Stimulated activated CD8-positive, alpha-beta memory T cell treated with anti-CD3 and anti-CD28 coated beads, Interleukin-12 subunit alpha, Interleukin-12 subunit beta, amount 100 ng/mL, for 1 hour (primary cell): ENCODE measurements at places on chromosomes 4 and X.
A peak's percentile ranks its signal among the peaks of the same experiment; 100 is the strongest.

DNA sequence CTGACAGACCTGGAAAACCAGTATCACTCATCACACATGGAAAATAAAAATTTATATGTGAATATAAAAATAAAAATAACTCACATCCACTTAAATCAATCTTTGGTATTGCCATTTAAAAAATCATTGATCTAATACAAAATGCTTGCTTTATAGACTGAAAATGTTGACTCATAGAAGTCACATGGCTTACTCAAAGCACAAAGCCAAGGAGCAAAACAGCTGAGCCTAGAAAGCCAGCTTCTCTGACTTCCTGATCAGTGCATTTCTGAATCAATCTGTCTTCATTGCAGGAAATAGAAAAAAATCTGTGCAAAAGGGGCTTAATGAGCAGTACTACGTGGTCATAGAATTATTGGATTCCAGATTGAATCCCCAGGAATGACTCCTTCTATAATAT, 176.9 kb upstream of the HS3ST1 start:
- DNase-seq, result no peak

DNA sequence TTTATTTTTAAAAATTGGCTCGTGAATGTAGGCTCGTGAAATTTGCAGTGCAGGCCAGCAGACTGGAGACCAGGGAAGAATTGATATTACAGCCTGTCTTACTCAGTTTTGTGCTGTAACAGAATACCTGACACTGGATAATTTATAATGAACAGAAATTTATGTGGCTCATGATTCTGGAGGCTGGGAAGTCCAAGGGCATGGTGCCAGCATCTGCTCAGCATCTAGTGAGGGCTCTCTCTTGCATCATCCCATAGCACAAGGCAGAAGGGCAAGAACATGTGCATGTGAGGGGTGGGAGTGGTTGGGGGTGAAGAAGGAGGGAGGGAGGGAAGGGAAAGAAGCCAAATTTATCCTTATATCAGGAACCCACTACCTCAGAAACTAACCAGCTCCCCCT, 13.7 kb upstream of the CLTRN start:
- DNase-seq, result no peak

- DNase-seq, result no peak
These were observed 142.9 kb downstream of the TMEM164 start for GRCh38 chrX:110145854-110146253.

GRCh38 chrX:115284877-115285276, 4.6 kb upstream of the LUZP4 start:
- no peak for DNase-seq

DNA sequence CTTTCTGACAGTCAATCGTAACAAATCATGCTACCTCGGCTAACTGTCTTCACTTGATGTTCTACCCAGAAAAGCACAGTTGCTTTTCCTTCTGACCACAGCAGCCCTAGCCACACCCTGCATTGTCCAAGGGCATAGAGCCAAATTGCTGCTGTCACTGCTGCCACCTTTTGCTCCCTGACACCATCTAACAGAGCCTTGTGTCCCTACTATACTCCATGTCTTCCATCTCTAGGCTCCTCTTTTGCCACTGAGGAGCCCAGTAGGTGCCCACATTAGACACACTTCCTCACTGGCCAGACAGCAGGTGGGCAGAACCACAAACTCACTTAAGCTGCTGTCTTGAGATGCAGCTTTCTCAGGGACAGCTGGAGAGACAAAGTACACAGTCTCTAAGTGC, 91.4 kb downstream of the ANXA3 start:
- no peak for DNase-seq

DNA sequence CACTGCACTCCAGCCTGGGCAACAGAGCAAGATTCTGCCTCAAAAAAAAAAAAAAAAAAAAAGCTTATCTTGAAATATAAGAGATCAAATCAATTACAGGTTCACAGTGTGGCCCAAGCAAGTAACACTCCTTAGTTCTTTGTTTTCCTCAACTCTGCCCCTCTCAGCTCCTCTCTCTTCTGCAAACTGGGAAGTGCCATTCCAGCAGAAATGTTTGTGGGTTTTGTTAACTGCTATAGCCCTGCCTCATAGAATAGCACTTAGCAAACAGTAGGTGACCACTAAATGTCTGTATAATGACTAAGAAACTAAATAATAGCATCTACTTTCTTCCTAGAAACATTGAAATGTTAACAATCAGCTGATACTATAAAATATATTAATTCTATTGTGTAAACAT, 160.0 kb upstream of the NAP1L5 start:
- no peak for DNase-seq

GRCh38 chr4:36439556-36439955, 158.1 kb downstream of the DTHD1 start:
- no peak for DNase-seq

GRCh38 chr4:89140168-89140759, 28.9 kb downstream of the TIGD2 start:
- DNase-seq, result no peak

DNA sequence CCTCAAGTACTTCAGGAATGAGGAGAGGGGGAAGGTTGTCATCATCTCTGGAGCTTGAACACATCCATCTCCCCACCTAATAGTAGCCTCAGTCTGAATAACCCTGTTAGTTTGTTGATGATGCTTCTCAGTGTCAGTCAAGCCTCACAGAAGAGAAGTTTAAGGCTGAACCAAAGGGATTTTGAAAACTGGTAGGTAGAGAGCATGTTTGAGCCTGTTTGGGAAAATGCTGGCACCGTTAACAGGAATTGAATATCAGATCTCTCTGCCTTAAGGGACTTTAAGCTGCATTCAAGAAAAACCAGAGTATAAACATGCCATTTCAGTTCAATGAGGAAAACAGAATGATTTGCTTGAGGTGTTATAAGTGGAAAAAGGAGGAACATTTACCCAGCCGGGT, 73.1 kb downstream of the MAPK10 start:
- DNase-seq, result no peak

DNA sequence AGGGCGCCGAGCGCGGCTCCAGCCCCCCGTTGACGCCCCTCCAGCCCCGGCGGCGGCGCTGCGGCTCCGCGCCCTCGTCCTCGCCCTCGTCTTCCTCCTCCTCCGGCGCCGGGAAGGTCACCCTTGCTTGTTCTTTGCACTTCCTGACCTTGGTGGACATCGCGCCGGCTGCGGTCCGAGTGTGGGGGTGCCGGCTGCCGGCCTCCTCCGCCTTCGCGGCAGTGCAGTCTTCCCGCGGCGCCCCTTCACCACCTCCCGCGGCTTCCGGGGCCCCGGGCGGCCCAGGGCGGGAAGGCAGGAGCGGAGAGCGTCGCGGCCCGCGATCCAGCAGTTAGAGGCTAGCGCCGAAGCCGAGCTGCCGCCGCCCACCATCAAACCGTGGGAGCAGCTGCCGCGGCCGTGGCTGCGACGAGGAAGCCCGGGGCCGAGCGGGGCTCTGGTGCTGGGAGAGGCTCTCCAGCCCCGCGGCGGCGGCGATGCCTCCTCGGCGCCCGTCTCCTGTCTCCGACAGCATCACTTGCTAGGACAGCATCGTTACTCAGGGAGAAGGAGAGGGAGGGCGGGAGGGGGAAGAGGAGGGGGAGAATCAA, at the start of gene TRPC3:
TRPC3 (minus strand) TSS at position 540 of the 590 bp plus-strand sequence; CDS start at position 160, 380 bp downstream.
- DNase-seq, result no peak

DNA sequence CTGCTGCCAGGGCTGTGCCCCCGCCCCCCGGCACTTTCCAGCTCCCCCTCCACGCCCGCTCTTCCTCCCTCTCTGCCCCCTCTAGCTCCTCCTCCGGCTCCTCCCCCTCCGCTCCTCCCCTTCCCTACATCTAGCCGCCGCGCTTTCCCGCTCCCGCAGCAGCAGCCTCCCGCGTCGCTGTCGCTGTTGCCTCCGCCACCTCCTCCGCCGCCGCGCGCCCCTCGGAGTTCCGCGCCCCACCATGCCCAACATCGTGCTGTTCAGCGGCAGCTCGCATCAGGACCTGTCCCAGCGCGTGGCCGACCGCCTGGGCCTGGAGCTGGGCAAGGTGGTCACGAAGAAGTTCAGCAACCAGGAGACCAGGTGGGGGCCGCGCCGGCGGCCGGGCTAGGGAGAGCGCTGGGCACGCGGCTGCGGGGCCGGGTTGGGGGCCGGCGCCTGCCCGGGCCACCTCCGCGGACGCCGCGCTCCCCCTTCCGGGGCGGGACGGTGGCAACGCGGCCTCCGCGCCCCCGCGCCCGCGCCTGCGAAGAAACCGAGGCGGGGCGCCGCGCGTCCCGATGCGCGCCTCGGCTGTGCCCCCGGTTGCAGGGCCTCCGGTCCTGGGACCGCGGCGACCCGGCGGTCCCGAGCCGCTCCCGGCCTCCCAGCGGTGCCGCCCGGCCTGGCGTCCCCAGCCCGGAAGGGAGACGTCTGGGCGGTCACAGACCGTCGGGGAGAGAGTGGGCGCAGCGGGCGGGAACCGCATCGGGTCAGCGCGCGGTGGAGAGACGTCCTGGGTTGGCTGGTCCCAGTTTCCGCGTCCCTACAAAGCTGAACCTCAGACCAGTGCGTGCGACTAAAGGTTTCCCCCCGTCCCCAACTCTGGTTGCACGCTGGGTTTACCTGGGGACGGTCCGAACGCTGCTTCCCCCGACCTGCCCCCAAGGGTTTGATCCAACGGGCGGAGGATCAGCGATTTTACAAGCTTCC, at the start of gene PRPS2:
PRPS2 (plus strand) TSS at position 156 of the 972 bp plus-strand sequence; CDS start at position 242, 86 bp downstream.
- DNase-seq, result peak; percentile 52

DNA sequence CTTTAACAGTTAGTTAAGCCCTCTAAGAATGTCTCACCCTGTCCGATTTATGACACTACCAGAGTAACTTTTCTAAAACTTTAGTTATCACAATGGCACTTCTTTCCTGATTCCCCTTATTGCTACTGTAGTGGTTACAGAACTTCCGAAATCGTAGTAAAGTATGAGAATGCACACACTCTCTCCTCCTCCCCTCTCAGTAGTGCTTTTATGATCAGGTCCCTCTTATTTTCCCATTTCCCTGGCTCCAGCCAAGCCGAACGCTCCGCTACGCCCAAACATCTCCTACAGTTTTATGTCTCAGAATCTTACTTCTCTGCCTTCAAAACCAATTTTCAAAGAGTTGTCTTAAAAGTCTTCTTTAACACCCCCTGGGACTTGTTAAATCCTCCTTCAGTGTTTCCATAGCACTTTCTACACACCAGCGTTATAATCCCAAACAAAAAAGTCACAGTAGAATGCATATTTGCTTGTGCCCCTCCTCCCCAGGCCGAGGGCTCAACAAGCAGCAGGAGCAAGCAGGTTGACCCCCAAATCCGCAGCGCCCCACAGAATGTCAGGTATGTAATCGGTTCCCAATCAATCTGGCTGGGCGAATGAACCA, 671 bp downstream of the HPF1 start:
- DNase-seq, result no peak

- DNase-seq, result no peak
These were observed 34.4 kb upstream of the SLC25A4 start for GRCh38 chr4:185108669-185109068.

GRCh38 chr4:136900696-136901095, 631.6 kb downstream of the PCDH18 start:
- DNase-seq, result no peak

DNA sequence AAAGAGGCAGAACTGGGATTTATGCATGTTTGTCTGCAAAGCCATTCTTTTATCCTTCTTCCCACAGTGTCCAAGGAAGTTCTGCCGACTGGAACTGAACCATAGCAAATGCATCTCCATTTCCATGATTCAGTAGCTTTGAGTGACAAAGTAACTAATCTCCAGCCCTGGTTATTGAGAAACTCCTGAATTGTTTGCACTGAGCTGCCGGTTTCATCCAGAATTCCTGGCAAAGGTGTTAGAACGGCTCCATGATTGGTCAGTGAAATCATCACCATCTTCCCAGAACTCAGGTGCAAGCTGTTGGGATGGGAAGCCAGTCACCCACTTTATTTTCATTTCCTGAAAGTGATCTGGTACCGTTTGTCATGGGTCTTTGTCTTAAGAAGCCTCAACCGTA, 47.0 kb upstream of the SLC34A2 start:
- no peak for DNase-seq

DNA sequence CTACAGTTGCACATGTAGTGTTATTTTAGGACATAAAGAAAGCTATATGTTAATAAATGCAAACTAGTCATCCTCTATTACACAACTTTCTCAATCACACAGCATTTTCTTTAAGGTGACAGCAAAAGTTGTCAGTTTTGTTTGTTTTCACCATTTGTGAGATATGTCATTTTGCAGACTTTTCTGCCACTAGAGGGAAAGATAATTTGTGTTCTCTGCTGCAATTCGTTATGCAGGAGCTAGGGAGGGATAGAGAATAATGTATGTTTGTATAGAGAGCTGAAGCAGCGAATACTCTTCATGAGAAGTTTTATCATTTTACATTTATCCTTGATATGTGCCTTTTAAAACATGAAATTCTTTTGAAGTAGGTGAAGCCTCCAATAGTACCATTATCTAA, 670.6 kb upstream of the ATOH1 start:
- no peak for DNase-seq

DNA sequence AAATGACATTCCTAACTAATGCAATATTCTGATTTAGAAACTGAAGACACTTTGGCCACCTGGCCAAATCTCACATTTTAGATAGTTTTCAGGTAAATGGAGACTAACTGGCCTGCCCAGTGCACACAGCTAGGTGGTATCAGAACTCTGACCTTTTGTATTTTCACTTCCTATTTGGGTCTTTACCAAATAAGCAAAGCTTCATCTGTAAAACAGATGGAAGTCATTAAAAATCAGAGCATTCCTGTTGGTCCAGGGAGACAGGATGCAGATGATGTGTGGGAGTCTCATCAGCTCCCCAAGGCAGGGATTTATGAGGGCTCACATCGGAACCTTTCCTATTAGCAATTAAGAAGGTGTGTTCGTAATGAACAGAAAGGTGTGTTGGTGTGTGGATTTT, 57.7 kb downstream of the ARHGAP10 start:
- DNase-seq, result no peak

GRCh38 chrX:51569561-51569960, 49.2 kb downstream of the CENPVL3 start:
- DNase-seq, result no peak

DNA sequence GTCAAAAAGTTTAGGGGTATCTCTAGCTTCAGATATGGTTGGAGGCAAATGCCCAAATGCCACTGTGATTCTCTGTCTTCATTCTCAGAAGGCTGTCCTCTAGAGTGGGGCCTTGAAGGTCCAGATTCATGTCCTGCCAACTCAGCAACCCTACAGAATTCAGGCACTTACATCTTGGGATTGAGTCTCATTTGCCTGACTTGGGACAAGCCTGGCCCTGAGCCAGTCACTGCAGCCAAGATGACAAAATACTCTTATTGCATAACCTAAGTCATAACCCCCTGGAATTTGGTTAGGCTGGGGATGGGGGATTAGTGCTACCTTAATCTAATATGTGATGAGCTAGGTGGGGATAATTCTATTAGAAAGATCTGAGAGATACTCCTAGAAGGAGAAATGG, 100.5 kb downstream of the AREG start:
- no peak for DNase-seq

DNA sequence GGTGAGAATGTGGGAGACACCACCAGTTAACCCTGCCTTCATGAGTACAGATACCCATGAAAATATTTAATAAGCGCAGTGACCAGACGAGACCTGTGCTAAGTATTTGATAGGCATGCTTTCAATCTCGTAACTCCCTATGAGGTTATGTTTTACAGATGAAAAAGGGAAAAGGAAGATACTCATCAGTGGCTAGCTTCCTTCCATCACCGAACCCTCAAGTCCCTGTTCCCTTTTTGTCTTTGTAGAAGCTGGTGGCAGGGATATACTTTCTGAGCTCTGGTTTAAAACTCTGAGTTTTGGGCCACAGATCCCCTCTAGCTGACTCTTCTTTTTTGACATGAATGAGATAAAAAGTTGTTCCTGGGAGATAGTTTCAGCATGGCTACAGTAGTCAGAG, 26.3 kb downstream of the AFF1 start:
- DNase-seq, result no peak

- DNase-seq, result no peak
These were observed at the start of gene UGT2B17 for GRCh38 chr4:68576272-68577125. Gene UGT2B17, minus strand, starts transcription at chr4:68576322. Its CDS starts 7,838 bp downstream, at chr4:68568484.

GRCh38 chr4:144174401-144175067, 34.0 kb upstream of the GYPA start:
- no peak for DNase-seq
